ENCODE measurements at places on chromosomes 6 and 20.

- no peak for DNase-seq
Measured at GRCh38 chr6:100504786-100505737, 40.3 kb upstream of the SIM1 start.

- DNase-seq: no peak
Measured at GRCh38 chr6:41939848-41940758, 1.5 kb downstream of the CCND3 start.

DNA sequence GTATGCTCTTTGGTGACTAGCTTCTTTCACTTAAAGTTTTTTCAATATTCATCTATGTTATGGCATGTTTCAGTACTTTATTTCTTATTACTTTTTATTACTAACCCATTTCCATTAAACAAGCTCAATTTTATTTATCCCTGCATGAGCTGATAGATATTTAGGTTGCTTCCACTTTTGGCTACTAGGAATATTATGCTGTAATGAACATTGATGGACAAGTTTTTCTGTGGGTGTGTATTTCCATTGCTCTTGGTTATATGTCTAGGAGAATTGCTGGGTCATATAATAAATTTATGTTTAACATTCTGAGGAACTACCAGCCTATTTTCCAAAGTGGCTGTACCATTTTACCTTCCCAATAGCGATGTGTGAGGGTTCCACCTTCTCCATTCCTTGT lies 69.9 kb downstream of the ZBTB2 start:
- DNase-seq: no peak

DNA sequence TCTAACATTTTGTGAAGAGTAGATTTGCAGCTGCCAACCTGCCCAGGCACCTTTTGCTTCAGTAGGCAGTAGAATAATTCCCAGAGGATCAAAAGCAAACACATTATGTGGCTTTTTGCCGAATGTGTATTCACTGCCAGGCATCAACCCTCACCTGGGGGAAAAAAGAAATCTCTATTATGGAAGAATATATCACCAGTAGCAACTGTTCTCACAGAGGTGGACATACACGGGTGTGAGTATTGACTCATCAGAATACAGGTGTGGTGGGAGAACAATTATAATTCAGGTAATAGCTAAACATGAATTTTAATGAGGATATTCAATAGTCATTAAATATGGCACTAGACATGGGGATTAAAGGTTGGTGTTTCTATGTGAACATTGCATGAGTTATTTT lies 910.7 kb downstream of the TFAP2A start:
- DNase-seq: no peak

GRCh38 chr20:51163996-51164600 lies 141.2 kb upstream of the KCNG1 start:
- DNase-seq: no peak

GRCh38 chr6:42970871-42971612 lies 7.9 kb downstream of the PEX6 start:
- DNase-seq: no peak

DNA sequence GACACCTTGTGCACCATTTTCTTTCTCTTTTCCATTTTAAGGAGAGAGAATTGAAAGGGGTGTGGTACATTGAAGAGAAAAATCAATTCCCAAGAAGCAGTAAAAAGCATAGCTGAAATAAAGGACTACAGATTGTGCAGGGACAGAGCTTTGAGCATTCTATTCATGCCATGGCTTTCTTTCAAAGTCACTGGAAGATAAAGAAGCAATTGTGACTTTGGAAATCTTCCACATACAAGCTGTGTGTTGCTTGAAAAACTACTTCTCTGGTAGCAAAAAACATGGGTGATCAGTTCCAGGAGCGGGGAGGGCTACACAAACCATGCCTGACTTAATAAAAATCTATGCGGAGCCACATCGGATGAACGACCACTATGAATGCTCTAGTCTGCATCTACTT lies 230.2 kb upstream of the THEMIS start:
- no peak for DNase-seq

DNA sequence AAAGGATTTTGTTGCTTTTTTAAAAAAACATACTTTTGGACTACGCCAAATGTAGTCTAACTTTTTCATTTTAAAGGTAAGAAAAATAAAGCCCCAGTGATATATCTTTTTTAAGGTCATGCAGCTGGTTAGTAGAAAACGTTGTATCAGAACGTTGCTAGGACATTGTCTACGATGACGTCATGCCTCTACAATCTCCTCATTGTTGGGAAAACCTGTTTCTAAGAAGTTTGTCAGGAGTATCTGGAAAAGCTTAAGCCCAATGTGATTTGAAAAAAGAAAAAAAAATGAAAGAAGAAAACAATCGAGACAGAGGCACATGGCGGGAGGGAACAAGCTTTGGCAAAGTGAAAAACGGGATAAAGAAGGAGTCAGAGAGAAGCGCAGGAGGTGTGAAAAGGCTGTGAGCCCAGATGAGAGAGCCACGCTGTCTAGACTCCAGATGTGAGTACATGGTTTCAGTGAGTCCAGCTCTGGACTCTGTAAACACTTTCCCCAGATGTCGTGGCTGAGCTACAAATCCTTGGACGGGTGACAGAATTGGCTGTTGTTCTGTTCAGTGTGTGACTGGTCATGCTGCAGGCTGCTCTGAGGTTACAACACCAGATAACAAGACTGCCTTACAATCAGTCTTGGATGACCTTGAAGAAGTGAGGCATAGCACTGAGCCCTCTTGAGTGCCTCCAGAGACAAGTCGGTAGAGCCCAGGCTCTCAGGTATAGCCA lies 656.7 kb upstream of the ID4 start:
- DNase-seq: no peak

DNA sequence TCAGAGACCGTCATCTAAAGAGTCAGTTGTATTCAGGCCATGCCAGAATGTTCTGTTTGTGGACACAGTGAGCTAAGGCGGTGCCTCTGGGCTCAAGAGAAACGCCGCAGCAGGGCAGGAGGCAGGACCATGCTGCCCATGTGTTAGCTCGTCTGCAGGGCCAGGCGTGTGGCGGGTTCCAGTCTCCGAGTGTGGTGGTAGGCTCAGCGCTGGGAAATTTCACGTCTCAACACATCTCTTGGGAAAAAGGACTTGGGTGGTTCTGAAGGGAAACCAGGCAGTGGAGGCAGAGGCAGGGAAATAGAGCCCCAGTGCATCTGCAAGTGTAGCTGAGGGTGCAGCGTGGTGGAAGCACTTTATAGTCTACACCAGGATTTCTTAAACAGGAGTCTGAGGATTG lies 56.9 kb upstream of the TAGAP start:
- DNase-seq: no peak

DNA sequence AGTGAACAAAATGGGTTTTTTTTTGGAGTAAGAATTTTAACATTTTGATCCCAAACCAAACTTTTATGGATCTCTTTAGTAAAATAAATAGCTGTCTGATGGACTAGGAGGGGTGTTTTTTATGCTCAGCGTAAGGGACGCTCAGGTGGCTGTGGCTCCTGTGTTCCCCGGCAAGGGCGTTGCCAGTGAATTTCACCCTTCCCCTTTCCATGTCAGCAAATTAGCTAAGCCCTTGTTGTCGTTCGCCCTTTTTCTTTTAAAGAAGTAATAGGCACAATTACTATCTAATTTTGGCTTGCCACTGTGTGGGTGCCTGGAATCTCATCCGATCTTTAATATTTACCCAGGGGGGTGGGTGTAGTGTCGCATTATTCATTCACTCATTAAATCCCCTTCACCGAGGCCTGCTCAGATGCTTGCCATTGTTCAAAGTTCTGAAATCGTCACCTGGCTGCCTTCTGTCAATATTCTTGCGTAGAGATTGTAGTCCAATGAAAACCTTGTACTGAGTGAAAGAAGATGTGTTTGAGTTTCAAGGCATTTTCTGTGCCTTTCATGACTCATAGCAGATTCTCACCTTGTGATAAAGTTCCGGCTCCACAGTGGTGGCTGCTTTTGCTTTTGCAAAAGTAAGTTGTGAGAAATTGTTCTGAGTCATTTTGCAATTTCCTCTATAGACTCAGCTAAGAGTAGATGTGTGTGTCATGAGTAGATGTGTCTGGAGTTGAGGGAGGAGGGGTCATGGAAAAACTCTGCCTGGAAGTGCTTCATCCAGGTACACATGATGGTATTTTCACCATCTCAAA lies 40.0 kb upstream of the CLDN20 start:
- DNase-seq: peak; percentile 42

- no peak for DNase-seq
Measured at GRCh38 chr6:30145818-30146217, 9.9 kb downstream of the TRIM40 start.

- no peak for DNase-seq
Measured at GRCh38 chr6:28940294-28940857, 16.6 kb upstream of the TRIM27 start.

DNA sequence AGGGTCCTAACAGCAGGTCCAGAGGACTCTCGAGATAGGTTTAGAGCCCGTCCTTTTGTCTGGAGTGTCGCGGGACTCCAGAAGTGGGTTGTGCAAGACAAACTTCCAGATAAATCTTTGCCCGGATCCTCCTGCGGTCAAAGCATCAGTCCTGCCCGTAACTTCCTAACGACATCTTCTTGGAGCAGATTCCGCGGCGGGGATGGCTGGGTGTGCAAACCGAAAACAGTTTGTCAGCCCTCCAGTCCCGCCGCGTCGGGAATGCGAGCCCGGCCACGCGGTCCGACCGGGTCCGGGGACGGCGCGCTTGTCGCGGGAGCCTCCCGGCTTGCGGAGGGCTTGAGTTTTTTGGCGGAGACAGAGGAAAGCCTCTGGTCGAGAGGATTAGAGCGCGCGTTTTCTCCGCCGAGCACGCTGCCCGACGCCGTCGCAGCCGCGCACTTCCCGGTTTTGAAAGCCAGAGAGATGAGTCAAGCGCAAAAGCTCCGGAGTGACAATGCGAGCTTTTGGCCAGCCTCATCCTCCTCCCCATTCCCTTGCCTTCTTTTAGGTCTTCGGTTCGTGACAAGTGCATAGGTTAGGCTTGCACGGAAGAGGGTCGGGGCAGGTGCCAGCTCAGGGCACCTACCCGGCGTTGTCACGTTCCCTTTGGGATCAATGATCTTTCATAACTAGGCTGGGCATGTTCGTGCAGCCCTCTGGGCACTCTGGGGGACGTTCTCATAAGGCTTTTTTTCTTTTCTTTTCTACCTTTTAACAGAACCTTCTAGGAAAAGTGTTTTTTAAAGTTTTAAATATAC lies 91.3 kb upstream of the PRDM1 start:
- DNase-seq: peak; percentile 66

GRCh38 chr6:73308712-73309534 lies 45.2 kb downstream of the DPPA5 start:
- peak; percentile 32 for DNase-seq

- DNase-seq: no peak
Measured at GRCh38 chr6:105034470-105034869, 77.6 kb downstream of the LIN28B start.

DNA sequence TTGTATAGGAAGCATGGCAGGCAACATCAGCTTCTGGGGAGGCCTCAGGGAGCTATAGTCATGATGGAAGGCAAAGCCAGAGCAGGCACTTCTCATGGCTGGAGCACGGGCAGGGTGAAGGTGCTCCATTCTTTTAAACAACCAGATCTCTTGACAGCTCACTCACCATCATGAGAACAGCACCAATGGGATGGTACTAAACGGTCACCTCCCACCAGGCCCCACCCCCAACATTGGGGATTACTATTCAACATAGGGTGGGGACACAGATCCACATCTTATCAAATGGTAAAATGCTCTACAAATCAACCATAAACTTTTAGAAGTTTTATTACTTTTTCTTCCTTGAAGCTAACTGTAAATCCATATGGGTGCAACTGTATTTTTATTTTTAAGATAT lies 61.5 kb downstream of the MAP3K4 start:
- no peak for DNase-seq

- no peak for DNase-seq
Measured at GRCh38 chr6:2579804-2580570, 170.7 kb downstream of the MYLK4 start.

GRCh38 chr6:67888886-67889681 lies 746.0 kb upstream of the ADGRB3 start:
- no peak for DNase-seq

- no peak for DNase-seq
Measured at GRCh38 chr20:7371518-7372163, 568.6 kb downstream of the HAO1 start.

- no peak for DNase-seq
Measured at GRCh38 chr6:84467296-84467695, 239.9 kb upstream of the CEP162 start.

GRCh38 chr6:30219244-30219643 lies 6.0 kb upstream of the TRIM26 start:
- no peak for DNase-seq

- DNase-seq: no peak
Measured at GRCh38 chr6:110852773-110853172, 21.8 kb upstream of the AMD1 start.

DNA sequence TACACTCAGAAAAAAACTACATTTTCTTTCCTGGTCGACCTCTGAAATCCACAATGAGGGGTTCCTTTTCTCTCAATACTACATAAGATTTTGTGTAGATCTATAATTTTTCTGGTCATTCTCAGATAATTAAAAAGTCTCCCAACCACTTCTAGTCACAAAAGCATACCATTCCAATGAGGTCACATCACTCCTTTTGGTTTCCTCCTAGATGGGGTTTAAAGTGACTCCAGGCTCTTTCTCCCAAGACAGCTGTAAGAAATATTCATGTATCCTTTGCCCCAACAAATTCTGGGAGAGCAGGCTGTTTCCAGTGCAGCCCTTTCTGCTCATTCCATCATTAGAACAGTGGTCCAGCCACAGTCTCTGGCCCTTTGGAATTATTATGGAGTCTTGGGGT lies 43.1 kb upstream of the BEND6 start:
- DNase-seq: no peak

DNA sequence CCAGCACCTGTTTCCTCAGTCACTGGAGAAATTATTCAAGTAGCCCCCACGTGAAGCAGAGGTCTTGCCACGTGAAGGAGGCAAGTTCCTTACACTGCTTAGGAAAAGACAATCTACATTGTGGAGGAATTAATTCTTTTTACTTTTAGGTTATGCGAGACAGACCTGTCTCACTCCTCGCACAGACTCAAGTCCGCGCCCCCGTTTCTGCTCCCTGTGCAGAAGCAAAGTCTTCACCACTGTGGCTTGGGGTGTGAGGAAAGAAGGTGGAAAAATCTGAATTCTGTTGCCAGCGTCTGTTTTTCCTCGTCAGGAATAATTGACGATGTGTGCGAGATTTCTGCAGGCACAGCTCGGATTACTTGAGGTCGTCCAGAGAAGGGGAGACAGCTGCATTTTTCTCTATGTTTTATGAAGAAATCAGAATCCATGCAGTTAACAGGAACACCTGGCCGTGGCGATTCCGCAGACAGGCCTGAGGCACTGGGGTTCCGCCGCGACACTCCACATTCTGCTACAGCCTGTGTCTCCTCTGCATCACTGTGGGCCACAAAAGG lies 185.1 kb downstream of the SMOC2 start:
- DNase-seq: no peak

All from 8988T (cell line).